ENCODE measurements at places on chromosomes 12 and 14.

DNA sequence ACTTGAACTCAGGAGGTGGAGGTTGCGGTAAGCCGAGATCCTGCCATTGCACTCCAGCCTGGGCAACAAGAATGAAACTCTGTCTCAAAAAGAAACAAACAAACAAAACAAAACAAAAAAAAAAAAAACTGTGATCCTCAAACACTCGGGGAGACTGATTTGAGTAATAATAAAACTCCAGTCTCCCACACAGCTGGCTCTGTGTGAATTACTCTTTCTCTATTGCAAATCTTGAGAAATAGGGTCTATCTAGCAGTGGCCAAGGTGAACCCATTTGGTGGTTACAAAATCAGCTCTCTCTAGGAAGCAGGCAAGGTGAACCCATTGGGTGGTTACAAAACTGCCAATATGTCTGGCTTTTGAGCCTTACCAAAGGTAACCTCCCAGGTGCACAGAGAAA is 6.0 kb upstream of the ACOT6 start:
- no peak for DNase-seq

DNA sequence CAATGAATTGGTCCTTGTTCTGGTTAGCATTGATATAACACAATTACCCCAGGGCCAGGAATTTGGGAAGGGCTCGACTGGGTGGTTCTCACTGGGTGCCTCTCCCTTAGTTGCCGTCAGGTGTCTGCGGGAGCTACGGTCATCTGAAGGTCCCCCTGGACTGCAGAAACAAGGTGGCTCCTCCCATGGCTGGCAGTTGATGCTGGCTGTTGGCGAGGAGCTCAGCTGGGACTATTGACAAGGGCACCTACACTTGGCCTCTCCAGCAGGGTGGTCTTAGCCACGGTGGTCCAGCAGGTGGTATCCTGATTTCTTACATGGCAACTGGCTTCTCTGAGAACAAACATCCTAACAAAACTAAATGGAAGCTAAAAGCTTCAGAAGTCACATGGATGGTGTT is 41.0 kb upstream of the RGS6 start:
- DNase-seq, result no peak

DNA sequence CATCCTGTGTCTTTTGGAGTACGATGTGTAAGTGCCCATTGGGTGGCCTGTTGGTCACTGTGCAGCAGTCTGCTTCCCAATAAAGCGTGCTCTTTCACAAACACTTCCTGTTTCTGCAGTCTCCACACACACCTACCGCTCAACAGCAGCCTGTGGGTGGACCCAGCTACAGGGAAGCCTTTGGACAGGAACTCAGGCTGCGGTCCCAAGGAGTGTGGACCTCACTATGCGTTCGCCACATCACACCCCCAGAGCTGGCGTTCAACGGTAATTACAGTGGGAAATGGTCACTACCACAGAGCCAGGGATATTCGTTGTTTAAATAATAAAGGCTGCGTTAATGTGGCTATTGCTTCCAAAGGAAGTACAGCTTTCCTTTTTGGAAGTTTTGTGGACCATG is 16.2 kb downstream of the PSMC1 start:
- no peak for DNase-seq

DNA sequence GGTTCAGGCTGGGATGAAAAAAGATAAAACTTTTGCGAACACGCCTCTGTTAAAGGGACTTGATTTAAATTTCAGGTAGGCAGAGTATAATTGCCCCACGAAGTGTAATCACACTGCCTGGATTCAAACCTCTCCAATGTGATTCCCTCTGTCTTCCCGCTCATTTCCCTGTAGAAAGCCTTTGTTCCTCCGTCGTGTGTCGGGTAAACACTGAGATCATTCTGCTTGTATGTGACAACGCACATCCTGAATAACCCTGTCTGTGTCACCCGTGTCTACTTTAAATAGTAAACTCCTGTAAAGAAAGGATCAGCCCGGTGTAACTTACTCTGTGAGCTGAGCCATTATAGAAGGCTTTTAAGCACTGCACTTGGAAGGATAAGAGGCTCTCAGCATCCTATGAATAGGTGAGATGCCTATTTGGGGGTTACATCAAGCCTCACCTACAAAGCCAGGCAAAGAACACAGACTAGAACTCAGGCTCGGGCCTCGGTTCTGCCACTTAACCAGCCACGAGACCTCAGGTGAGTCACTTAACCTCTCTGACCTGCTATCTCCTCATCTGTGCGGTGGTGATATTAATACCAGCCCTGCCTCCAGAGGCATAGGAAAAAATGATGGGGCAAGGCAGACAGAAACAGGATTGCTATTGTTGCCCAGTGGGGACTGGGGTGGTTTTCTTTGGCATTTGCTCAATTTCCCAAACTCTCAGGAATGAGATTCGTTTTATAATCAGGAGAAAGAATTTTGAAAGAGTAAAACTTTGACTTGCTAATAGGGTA is 74.2 kb downstream of the RBM19 start:
- DNase-seq, result peak; percentile 95

- no peak for DNase-seq
These were observed 59.4 kb downstream of the MYRFL start for GRCh38 chr12:69884386-69884785.

DNA sequence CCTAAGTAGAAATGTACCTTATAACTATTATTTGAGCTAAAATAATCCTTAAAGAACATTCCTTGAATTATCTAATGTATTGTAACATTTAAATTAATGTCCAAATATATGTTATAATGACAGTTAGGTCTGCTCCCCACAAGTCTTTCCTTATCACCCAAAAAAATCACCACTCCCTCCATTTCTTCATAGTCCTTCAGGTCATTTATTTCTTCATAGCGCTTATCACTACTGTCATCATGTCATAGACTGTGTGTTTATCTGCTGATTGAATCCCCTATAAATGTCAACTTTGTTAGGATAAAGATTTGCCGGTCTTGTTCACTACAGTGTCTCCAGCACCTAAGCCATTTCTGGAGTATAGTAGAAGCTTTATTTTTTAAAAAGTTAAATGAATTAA is 12.0 kb downstream of the LUM start:
- DNase-seq, result no peak

GRCh38 chr12:108939594-108939993 is 59.7 kb downstream of the DAO start:
- DNase-seq, result no peak

GRCh38 chr14:99099051-99099787 is 172.8 kb downstream of the BCL11B start:
- DNase-seq, result no peak

GRCh38 chr12:53849656-53850055 is 89.0 kb upstream of the HOXC13 start:
- no peak for DNase-seq

- no peak for DNase-seq
These were observed 92.2 kb downstream of the APAF1 start for GRCh38 chr12:98737322-98737712.

- DNase-seq, result peak; percentile 100
These were observed at the start of gene TUBA1A for GRCh38 chr12:49188916-49189367. Gene TUBA1A, minus strand, starts transcription at chr12:49189080. Its CDS starts 101 bp downstream, at chr12:49188979.

DNA sequence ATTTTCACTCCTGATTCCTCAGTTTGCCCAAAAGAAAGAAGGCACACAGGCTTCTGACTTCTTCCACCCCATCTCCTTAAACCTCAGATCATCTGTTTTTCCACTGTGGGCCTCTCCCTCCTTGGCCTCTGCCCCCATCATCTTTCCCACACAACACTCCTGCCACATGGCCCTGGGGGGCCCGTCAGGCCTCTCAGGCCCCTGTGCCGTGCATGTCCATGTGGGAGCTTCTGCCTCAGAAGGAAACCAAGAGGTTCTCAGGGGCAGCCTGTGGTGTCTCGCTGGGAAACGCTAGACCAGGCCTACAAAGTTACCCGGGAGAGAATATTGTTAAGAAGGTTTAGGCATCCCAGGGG is 8.0 kb downstream of the KLHL33 start:
- DNase-seq, result no peak

GRCh38 chr14:51792809-51793208 is 67.6 kb upstream of the GNG2 start:
- no peak for DNase-seq

DNA sequence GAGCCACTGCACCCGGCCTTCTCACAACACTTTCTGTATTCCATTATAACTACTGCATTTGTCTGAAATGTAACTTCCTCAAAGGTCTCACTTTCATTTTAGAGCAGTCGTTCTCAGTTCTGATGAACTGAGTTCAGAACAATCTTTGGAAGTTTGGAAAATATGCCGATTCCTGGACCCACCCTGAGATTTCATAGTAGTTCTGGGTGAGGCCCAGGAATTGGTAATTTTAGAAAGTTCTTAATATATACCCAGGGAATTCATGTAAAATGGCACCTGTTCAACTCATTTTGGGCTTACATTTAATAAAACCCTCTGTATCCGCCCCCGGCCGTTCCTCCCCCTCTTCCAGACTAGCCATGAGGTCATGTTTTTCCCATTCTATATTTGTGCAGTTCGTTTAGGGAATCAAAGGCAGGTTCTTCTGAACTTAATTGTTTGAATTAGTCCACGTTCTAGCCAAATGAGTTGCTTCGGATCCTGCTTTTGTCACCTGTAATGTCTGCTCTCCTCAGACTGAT is 5.9 kb downstream of the GSG1 start:
- DNase-seq, result no peak

- DNase-seq, result no peak
These were observed 160.1 kb downstream of the EPS8 start for GRCh38 chr12:15629108-15629507.

GRCh38 chr12:132159555-132160003 is 15.3 kb downstream of the NOC4L start:
- no peak for DNase-seq

DNA sequence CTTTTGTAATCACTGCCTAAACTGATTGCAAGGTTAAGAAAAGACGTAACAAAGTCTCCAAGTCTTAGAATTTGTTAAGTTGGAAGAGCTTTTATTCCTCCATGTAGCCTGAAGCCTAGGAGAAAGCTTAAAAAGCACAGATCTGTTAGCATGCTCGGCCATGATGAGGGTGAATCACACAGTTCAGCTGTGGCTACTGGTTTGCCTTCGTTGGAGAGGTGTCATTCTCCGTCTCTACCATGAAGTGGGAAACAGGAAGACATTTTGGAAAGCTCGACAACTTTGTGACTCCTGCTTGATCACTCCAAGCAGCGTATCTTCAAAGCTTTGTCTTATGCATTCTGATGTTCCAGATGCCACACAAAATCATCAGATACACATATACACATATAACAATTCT is 27.1 kb downstream of the DCP1B start:
- DNase-seq, result no peak

DNA sequence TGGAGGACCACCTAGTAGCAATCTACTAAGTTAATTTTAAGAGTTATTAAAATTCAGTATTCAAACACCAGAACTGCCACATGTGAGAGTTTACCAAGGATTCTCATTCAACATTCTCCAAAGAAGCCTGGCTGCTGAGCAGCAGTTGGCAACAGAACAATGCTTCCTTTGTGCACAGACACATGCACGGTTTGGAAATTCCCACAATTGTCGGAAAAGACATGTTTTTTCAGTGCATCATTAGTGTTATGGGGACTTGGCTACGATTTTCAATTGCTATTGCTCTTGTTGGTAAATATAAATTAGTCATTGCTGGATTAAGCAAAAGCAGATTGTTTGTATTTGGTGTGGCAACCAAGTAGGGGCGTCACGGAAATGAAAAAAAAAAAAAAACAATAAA is 22.2 kb downstream of the ST8SIA1 start:
- no peak for DNase-seq

DNA sequence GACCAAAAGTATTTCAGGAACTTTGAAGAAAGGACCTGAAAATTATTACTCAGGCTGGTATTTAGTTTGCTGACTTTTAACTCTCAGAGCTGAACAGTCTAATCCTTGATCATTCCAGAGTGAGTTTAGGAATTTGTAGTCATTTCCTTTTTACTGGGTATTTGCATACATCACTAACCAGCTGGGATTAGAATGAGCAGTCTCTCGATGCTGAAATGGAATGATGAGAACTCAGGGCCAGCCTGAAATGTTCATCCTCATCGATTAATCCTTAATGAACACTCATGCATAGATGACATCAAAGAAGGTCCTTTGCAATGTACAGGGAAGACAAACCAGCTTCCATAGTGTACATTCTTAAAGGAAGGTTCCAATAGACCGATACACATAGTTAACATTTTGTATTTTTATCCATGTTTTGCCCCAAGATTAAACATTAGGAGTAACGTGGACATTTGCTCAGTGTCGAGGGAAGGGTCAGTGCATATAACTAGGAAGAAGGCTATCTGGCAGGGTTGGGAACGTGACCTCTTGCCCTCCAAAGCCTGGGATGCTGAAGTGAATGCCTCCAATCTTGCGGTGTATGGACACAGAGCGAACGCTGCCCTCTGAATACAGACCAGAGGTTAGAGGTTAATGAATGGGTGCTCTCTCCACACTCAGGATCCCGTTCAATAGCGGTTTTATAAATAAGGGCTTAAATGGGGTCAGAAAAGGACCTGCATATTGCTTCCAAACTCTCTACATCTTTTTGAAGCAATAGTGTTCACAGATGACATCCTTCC is 14.5 kb downstream of the FBXL14 start:
- DNase-seq, result no peak

DNA sequence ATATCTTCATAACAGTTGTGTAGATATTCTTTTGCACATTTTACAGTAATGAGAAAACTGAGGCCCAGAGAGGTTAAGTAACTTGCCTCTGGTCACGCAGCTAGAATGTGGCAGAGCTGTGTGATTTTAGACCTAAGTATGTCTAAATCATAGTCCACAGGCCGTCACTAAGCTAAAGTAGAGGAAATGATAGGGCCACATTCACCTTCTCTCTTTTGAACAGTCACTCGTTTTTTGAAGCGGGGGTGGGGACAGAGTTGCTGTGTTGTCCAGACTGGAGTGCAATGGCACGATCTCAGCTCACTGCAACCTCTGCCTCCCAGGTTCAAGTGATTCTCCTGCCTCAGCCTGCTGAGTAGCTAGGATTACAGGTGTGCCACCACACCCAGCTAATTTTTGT is 68.5 kb downstream of the RASSF3 start:
- no peak for DNase-seq

- DNase-seq, result no peak
These were observed 16.8 kb downstream of the NIN start for GRCh38 chr14:50814161-50814560.

DNA sequence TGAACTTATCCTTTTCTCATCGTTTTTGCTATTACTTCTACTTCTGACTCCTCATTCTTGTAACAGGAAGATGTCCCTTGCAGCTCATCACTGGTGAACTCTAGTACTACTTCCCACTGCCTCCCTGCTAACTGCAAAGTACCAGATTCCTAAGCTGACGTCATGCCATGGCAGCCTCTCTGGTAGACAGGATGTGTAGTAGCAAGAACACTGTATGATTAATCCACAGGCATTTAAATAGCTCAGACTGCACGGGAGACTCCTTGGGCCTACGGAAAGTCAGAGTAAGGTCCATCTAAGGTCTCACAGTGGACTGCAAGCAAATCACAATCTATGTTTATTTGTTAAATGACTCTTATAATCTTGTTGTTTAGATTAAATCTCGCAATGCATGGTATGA is 43.5 kb downstream of the DNAI7 start:
- no peak for DNase-seq

GRCh38 chr12:122856999-122857671 is 21.9 kb downstream of the HIP1R start:
- no peak for DNase-seq

GRCh38 chr14:102320033-102320660 is 601 bp downstream of the ZNF839 start:
- no peak for DNase-seq

- DNase-seq, result no peak
These were observed 57.5 kb downstream of the CALM1 start for GRCh38 chr14:90454041-90455000.

Measured in NCI-H187 treated with DMSO at 0.1 percent for 48 hours (cell line).